Smooth muscle cell of bladder (primary cell): ENCODE measurements at places on chromosomes 5 and 9. TPM values are rescaled to one million over a fixed set of nuclear protein-coding genes. Genes with fewer than 3 reads are reported as not detected.

The ATG12 gene
- total RNA-seq = 28.0 and 36.0 TPM in 2 replicates

The TMEM38B gene
- total RNA-seq = 8.7 and 17.6 TPM in 2 replicates

The CCDC192 gene
- not detected in 2 replicates for total RNA-seq

The CEL gene
- total RNA-seq = 0.14 and 0.18 TPM in 2 replicates

The PRUNE2 gene
- 9.2 and 15.1 TPM in 2 replicates for total RNA-seq
